Activated T-cell treated with anti-CD3 and anti-CD28 coated beads, Interleukin-2, amount 50 U/mL, for 72 hours (primary cell): ENCODE measurements at places on chromosomes 13 and 19. TPM values are rescaled to one million over a fixed set of nuclear protein-coding genes. Genes with fewer than 3 reads are reported as not detected.
A peak's percentile ranks its signal among the peaks of the same experiment; 100 is the strongest.

- no peak overlapping the region for H3K4me3 ChIP-seq
- no peaks in the 10 kb centered on the region for H3K27me3 ChIP-seq
- H3K36me3 ChIP-seq, result peaks cover 27% of the 10 kb centered on the region
- DNase-seq, result no peak
Measured at GRCh38 chr19:19021115-19021514, 12.2 kb downstream of the SUGP2 start.

DNA sequence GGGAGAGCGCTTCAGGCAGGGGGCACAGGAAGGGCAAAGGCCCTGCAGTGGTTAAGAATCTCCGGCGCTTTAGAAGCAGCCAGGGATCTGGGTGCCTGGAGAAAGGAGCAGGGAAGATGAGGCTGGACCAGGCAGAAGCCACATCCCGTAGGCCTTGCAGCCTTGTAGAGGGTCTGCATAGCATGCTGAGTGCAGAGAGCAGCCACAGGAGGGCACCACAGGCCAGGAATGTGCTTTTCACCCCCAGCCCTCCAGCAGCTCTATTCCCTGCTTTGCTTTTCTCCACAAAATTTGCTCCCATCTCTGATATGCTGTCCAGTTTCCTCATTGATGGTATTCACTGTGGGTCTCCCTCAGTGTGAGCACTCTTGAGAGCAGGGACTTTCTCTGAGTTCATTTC, 5.7 kb downstream of the WDR62 start:
- peak; percentile 24 for DNase-seq
- no peak overlapping the region for H3K27ac ChIP-seq
- H3K27me3 ChIP-seq, result no peaks in the 10 kb centered on the region
- H3K4me3 ChIP-seq, result no peak overlapping the region
- peaks cover 1% of the 10 kb centered on the region for H3K36me3 ChIP-seq
- peaks cover 17% of the 10 kb centered on the region for H3K4me1 ChIP-seq

The ZNF221 gene
- 3.5 TPM for total RNA-seq

- H3K27me3 ChIP-seq, result peaks cover 5% of the 10 kb centered on the region
- H3K27ac ChIP-seq, result no peak overlapping the region
- no peak for DNase-seq
- H3K36me3 ChIP-seq, result no peaks in the 10 kb centered on the region
- H3K4me3 ChIP-seq, result no peak overlapping the region
- no peaks in the 10 kb centered on the region for H3K4me1 ChIP-seq
Measured at GRCh38 chr13:35789335-35790165, 313.1 kb upstream of the MAB21L1 start.

DNA sequence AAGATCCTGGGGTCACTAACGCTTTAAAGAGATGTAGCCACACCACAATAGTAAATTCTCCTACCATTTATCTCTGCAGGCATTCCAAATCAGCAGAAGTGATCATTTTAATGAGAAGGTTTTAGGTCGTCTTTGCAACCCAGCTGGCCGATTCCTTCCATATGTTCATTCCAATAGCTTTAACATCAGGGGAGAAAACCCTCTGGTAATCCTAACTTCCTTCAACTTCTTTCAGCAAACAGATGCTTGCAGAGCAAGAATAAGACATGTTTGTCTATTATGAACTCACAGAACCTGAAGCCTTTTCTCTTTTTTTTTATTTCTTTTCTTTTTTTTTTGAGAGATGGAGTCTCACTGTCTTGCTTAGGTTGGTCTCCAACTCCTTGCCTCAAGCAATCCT, 498.6 kb upstream of the SLITRK1 start:
- H3K4me3 ChIP-seq, result no peak overlapping the region
- H3K27ac ChIP-seq, result no peak overlapping the region
- no peaks in the 10 kb centered on the region for H3K4me1 ChIP-seq

The CLDN10 gene
- total RNA-seq, result not detected

DNA sequence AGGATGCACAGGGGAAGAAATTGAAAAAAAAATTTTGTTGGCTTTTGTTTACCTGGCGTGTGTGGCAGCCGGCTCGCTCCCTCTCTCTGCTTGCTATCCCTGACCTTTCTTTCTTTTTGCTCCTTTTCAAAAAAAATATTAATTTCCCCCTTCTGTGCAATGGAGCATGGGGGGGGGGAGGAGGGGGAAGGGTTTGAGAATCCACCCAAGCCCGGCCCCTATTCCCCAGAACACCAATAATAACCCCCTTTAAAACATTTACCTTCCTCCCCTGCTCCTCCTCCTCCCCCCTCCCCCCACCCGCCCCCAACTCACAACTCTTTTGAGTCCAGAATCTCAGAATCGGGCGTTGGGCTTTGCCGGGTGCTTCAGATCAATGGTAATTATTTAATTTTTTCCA, 28.4 kb downstream of the NFIX start:
- H3K36me3 ChIP-seq, result no peaks in the 10 kb centered on the region
- H3K4me1 ChIP-seq, result peaks cover 33% of the 10 kb centered on the region
- H3K27me3 ChIP-seq, result peaks cover 47% of the 10 kb centered on the region
- peak overlapping the region; percentile 81 for H3K4me3 ChIP-seq
- no peak overlapping the region for H3K27ac ChIP-seq
